ENCODE measurements at places on chromosomes 7 and 10. TPM values are rescaled to one million over a fixed set of nuclear protein-coding genes. Genes with fewer than 3 reads are reported as not detected.

The SHTN1 gene
- total RNA-seq = 3.3 TPM

The UTF1 gene
- total RNA-seq = not detected

The SSMEM1 gene
- not detected for total RNA-seq

The CALD1 gene
- total RNA-seq = 79.3 TPM

The GSTO1 gene
- 48.4 TPM for total RNA-seq

The OR6B1 gene
- not detected for total RNA-seq

The SPDYE18 gene
- total RNA-seq = 0.66 TPM

The TAS2R3 gene
- 1.5 TPM for total RNA-seq

The VSTM2A gene
- not detected for total RNA-seq

Data from muscle of leg (tissue), 16 donors.